ENCODE measurements at places on chromosomes 4 and X.

DNA sequence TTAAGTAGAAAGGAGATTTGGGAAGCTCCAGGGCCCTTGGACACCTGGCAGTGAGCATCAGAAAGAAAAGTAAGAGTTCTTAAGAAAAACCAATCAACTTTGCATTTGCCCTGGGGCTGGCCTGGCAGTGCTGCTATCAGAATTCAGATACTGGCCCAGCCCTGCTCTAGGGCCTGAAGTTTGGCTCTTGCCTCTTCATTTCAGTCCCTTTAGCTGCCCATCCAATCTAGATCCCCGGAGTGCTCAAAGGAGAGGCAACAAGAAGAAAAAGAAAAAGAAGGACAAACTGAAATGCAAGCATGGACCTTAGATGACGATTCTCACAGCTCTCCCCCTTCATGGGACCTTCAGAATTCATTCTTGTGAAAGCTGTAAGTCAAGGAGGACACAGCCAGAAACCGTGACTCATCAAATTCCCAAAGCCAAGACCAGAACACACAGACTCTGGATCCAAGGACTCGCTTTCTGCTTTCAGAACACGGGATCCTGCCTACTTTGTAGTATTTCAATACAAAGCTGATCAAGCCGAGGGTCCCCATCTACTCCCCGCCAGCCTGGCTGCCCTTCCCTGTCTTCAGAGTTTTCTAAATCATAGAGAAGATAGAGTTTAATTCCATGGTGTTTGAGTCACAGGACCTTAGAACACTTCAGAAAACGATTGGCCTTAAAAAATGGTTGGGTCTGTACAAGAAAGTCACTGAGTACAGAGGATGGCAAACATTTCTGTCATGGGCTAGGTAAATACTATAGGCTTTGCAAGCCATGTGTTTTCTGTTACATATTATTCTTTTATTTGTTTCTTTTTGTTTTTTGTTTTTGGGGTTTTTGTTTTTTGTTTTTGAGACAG is 103.7 kb downstream of the RBM47 start:
- DNase-seq: no peak

DNA sequence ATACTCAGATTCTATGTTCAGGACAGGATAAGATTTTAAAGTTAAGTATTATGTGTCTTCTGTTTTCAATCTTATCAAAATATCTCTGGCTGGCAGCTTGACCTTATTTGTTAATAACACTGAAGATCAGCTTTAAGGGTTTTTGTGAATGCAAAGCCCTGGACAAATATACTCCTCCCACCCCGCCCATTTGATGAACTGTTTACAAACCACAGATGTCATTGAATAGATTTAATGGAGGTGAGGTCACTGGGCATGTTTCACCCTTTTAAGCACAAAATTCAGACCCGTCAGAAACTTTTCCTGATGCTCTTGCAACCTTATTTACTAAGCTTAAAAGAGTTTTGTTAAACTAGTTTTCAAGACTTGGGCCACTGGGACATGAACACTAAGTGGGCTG is 10.1 kb upstream of the CXCL8 start:
- DNase-seq: no peak

GRCh38 chr4:1209821-1210220 is 37.4 kb upstream of the SPON2 start:
- no peak for DNase-seq

- DNase-seq: no peak
Observed at GRCh38 chr4:40394236-40394635, 59.1 kb downstream of the CHRNA9 start.

- no peak for DNase-seq
Observed at GRCh38 chr4:16544251-16544721, 318.0 kb upstream of the TAPT1 start.

Measured in NCI-H446 (cell line).